Aorta (tissue), 5 donors: ENCODE measurements at places on chromosomes 13 and 19. TPM values are rescaled to one million over a fixed set of nuclear protein-coding genes. Genes with fewer than 3 reads are reported as not detected.

DENND1C gene
- total RNA-seq: 7.6 TPM

RGL3 gene
- total RNA-seq: 30.2 TPM

CEACAM19 gene
- 12.7 TPM for total RNA-seq

KIR2DL3 gene
- not detected for total RNA-seq

LRRC63 gene
- total RNA-seq: not detected

PIK3R2 gene
- 14.1 TPM for total RNA-seq

VSTM2B gene
- not detected for total RNA-seq

GIPC3 gene
- 2.6 TPM for total RNA-seq

KIR2DL1 gene
- total RNA-seq: not detected

C19orf85 gene
- not detected for total RNA-seq

ZSCAN4 gene
- not detected for total RNA-seq

ZSCAN18 gene
- total RNA-seq: 58.6 TPM

LGALS4 gene
- total RNA-seq: 2.9 TPM

CSNK1G2 gene
- 41.0 TPM for total RNA-seq

NCR1 gene
- total RNA-seq: 0.72 TPM

CEACAM8 gene
- total RNA-seq: not detected

N4BP2L1 gene
- 18.2 TPM for total RNA-seq

ZNF91 gene
- 52.4 TPM for total RNA-seq

SBK3 gene
- total RNA-seq: 0.48 TPM

SEMA6B gene
- 32.0 TPM for total RNA-seq

CFD gene
- 354 TPM for total RNA-seq

FCAR gene
- 2.0 TPM for total RNA-seq

TMEM238 gene
- total RNA-seq: 0.94 TPM

KIR3DL2 gene
- not detected for total RNA-seq

ADAMTSL5 gene
- total RNA-seq: 6.2 TPM

STOML3 gene
- not detected for total RNA-seq

ZNF526 gene
- 8.2 TPM for total RNA-seq

KANK3 gene
- 23.9 TPM for total RNA-seq

MRPL34 gene
- 41.9 TPM for total RNA-seq

TBXA2R gene
- 40.5 TPM for total RNA-seq

URAD gene
- not detected for total RNA-seq
